ENCODE measurements at places on chromosomes 16 and 17.

DNA sequence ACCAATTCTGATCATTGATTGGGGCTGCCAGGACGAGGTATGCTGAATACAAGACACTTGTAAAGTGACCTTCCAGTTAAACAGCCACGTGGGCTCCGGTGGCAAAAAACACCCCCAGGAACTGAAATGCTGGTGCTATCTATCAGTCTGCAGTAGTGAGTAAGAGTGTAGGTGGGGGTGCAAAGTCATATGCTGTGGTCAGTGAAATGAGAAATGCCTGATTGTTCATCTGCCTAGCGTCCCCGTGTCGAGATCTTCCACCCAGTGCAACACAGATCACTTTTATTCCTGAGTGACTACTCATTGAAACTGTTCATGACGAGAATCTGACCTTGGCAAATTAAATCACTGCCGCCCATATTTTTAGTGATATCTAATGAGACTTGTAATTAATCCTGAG, 806.5 kb upstream of the GOT2 start:
- no peak for DNase-seq

- no peak for DNase-seq
Measured at GRCh38 chr16:65698791-65699321, 577.0 kb upstream of the CDH11 start.

GRCh38 chr17:78915872-78916632, 9.1 kb downstream of the TIMP2 start:
- no peak for DNase-seq

- no peak for DNase-seq
Measured at GRCh38 chr16:72400257-72401083, 228.5 kb upstream of the PMFBP1 start.

DNA sequence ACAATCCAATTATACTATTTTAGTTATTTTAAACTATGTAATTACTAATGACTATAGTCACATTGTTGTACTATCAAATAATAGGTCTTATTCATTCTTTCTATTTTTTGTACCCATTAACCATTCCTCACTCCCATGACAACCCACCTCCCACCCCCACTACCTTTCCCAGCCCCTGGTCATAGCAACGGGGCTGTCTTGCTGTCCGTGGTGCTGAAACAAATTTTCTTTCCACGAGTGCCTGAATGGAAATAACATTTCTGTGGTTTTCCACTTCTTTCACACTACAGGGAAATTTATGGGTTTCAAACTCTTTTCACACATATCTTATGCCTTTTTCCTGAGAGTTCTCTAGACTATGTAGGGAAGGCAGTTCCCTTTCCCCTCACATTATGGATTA, 326.6 kb downstream of the PHKB start:
- DNase-seq = no peak

- no peak for DNase-seq
Measured at GRCh38 chr16:70495425-70496182, 27.8 kb downstream of the COG4 start.

GRCh38 chr16:11619327-11619851, 32.7 kb upstream of the LITAF start:
- no peak for DNase-seq

- no peak for DNase-seq
Measured at GRCh38 chr17:63772801-63773271, 561 bp downstream of the CCDC47 start.

DNA sequence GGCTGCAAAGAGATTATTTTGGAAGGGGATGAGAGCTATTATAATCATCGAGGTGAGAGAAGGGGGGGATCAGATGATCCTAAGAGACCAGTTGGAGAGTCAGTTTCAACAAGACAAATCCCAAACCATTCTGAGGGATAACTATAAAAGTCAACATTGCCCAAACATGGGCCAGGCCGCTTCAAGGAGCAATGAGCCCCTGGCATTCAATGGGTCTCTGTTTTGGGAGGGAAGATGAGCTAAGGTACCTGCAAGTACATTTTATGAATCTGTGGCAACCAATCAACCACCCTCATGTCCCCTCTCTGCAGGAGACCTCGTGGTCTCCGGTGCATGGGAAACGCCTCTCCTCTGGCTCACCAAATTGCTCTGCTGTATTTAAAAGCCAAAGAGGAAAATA, 209.9 kb upstream of the C16orf82 start:
- DNase-seq = no peak

DNA sequence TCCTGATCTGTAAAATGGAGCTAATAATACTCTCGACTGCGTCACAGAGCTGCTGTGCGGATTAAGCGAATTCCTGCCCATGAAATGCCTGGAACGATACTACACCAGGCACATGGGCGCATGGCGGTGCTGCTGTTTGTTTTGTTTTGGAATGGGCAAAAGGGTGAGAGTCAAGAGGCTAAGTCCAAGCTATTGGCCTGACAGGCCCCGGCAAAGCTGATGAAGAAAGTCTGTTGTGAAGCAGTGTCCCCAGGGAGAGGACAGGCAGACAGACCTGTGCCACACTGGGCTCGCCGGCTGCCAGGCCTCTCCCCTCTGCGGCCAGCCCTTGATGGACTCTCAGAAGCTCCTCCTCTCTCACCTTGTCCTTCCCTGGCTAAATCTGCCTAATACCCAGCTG, 31.3 kb upstream of the RASD1 start:
- no peak for DNase-seq

DNA sequence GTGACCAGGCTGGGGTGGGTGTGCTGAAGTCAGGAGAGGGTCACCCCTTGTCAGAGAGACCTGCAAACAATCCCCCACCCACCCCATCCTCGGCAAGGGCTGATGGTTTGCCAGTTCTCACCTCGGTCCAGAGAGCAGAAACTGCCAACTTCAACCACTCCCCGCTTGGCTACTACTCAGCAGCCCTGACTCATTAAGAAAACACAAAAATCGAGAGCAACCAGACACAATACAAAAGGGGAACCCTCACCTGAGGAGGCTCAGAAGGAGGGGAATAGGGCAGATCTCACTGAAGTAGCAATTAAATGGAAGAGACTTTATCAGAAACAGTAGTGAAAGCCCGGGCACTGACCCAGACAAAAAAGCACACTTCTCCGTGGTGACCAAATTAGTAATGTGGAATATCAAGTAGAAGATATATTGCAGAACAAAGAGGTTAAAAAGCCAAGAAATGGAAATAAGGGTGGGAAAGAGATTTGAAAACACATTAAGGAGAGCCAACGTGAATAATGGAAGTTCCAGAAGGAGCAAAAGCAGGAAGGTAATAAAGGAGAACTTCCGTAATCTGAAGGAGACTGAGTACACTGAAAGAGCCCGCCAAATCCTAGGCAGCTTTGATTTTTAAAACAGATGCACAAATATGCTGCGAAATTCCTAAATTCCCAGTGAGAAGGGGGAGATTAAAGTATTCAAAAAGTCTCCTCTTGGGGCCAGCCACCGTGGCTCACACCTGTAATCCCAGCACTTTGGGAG, 23.6 kb downstream of the CENPV start:
- DNase-seq = no peak

DNA sequence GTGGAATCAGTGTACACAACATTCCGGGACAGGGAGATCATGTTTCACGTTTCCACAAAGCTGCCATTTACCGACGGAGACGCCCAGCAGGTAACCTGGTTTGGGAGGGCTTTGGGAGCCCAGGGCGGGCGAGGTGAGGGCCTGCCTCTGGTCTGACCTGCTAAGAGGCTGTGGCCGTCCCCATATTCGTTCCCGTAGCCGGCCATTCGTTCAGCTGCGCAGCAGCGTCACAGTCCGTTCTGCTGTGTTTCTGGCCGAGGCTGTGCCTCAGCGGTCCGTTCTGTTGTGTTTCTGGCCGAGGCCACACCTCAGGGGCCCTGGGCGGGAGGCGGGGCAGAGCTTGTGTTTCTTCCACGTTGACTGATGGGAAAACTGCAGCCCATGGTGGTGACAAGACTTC, 68.0 kb downstream of the OR1D5 start:
- no peak for DNase-seq

- DNase-seq = no peak
Measured at GRCh38 chr16:86157616-86158247, 258.8 kb downstream of the IRF8 start.

- no peak for DNase-seq
Measured at GRCh38 chr16:88784074-88784855, 755 bp downstream of the PIEZO1 start.

- no peak for DNase-seq
Measured at GRCh38 chr16:491220-491919, 36.1 kb upstream of the CAPN15 start.

DNA sequence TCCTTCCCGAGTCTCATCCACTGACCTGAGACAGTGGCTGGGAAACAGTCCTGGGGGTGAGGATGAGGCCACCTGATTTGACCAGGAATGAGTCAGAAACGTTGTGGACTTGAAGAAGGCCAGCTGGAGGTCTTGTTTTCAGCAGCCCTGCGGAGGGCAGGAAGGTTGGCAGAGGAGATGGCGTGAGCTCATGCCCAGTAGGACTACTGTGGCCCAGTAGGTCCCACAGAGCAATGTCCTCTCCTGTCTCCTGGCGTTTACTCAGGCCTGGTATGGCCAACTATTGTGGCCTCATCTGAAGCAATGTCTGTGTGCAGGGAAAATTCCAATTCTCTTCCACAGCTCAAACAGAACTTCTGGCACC, 84.1 kb upstream of the DNAJA2 start:
- no peak for DNase-seq

DNA sequence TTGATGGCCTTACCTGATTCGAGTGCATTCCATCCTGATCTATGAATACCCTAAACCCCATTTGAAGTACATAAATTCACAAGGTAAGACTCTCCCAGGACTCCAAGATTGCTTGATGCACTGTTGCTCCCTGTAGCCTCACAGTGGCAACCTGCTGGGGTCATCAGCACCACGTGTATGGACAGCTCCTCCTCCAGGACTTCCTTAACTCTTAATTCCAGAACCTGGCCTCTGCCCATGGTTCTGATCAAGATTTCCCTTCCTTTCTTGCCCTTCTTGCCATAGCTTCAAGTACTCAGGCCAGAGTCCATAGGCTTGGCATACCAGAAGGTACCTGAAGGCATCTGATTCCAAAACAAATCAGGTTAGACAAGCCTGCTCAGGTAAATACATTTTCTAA, 34.0 kb upstream of the NLK start:
- DNase-seq = no peak

GRCh38 chr16:72073560-72074230, 10.7 kb downstream of the HPR start:
- no peak for DNase-seq

GRCh38 chr17:76588182-76588581, 2.5 kb upstream of the ST6GALNAC2 start:
- DNase-seq = no peak

DNA sequence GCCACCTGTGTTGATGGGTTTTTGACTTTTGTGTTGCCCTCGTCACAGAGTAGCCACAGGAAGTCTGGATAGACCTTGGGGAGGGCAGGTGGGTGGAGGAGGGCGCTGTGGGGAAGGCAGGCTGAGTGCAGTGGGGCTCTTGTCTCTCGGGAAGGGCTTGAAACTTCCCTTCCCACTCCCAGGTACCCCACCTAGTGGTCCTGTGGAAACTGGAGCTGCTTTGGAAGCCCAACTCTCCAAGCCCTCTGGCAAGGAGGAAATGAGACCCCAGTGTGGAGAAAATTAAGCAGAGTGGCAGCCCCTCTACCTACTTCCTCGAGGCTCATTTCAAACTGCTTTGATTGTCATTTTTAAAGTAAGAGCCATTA, 9.2 kb downstream of the CA5A start:
- DNase-seq = no peak

DNA sequence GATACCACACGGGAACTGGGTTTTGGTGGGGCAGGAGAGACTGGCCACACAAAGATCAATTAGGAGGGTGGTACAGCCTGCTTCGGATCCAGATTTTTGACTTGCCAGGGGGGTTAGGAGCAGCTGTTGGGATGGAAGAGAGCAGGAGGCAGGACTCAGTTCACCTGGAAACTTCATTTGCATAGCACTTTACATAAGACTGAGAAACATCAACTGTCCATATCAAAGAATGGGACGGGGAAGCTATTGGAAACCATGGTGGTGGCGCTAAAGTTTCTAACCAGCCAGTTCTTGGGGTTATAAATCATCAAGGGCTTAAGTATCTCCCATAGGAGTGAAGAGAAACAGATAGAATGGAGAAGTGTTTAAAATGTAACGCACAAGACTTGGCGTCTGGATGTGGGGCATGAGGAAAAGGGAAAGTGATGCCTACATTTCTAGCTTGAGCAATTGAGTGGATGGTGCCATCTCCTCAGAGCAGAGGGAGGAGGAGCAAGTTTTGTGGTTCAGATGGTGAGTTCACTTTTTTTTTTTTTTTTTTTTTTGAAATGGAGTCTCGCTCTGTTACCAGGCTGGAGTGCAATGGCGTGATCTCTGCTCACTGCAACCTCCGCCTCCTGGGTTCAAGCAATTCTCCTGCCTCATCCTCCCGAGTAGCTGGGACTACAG, 6.4 kb upstream of the SRCAP start:
- DNase-seq = no peak

DNA sequence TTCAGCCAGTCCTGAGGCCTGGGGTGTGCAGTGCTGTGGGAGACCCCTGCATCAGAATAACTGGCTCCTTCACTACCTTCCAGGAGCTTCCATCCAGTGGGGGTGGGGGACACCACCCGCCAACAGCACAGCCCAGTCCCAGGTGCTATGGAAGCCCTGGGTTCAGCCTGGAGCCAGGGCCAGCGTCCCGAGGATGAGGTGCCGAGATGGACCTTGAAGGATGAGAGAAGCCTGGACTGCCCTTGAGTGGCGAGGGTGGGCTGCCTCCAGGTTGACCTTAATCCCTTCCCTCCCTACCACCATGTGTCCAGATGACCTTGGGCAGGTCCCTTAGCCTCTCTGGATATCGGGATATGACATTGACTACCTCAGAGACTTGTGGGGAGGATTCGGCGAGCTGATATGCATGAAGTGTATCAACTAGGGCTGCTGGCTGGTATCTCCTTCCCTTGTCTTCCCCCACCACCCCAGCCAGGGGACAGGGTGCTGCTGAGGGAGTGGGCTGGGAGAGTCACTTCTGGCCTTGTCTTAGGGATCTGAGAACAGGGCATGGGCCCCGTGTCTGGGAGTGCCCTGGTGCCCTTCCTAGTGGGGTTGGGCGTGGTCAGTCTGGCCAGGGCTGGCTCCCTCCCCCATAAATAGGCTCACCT, 14.2 kb upstream of the LASP1NB start:
- no peak for DNase-seq
